ENCODE measurements at places on chromosomes 12 and 14.

DNA sequence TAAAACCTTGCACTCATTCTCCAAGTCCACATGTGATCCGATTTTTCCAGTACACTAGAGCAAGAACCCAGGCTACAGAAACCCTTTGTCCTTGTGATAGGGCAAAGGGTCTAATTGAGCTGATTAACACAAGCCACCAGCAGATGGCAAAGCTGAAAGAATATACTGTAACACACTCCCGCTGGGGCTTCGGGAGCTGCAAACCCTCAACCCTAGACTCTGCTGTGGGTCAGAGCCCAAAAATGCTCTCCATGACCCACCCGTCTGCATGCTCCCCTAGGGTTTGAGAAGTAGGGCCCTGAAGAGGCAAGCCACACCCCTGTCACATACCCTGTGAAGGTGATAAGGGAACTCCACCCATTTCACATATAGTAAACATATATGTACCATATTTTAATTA, 33.6 kb upstream of the PCNX1 start:
- peak; percentile 25 for DNase-seq

GRCh38 chr14:68328509-68328908, 464.4 kb downstream of the ZFP36L1 start:
- no peak for DNase-seq

DNA sequence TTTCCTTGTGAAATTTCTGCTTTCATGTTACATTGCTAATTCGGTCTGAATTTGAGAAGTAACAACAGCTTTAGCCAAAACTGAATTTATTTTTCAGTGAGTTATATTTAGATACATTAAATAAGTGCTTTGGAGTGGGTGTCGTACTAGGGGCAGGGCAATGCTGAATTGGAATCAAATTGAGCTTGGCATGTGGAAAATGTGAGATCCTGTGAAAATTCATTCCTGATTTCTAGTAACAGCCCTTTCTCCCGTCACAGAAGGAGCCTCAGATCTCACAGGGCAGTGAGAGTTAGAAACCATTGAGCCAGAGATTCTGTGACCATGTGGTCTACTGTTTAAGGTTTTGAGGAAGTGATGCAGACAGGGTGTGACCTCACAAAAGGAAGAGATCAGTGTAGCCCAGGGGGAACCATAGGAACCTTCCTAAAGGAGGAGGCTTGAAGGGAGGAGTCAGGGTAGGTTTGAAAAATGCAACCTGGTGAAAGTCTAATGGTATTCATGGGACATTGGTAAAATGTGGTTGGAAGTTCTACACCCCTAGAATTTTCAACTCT, 1136.8 kb downstream of the AACS start:
- DNase-seq, result no peak

DNA sequence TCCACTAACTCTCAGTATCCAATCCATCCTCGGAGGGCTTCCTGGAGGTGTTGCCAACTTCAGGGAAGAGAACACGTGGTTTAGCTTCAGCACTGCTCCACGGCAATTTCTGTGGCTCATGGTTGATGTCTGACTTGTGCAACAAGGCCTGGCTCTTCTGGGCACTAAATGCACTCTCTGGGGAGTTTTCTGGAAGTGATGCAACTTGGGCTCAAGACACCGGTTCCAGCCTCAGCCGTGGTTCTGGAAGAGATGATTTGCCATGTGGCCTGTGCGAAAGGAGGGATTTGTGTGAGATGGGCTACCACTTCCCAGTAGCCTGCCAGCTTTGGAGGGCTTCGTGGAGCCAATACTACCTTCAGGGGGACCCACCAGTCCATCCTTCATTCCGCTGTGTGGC, 118.6 kb upstream of the RTL1 start:
- DNase-seq, result no peak

DNA sequence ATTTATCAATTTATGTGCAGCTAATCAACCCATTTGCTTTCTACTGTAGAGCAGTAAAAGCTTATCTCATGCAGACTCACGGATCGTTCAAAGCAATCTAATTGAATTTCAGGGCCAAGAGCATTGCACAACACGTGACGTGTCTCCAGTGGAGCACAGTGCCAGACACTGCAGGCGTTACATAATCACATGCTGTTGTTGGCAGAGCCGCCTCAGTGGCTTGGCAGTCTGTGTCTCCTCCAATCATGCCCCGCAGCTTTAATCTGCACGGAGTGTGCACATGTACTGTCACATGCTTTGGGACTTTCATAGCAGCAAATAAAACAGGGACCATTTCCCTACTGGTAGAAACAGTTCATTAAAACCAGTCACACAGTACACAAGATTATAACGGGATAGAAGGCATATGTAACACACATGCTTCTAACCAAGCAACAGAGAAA, 309.3 kb downstream of the ITPR2 start:
- DNase-seq, result peak; percentile 62

GRCh38 chr12:46430340-46430948, 57.9 kb upstream of the SLC38A2 start:
- DNase-seq, result peak; percentile 96

- no peak for DNase-seq
Observed at GRCh38 chr12:19794116-19794515, 354.8 kb downstream of the AEBP2 start.

- peak; percentile 6 for DNase-seq
Observed at GRCh38 chr14:20460458-20461224, 593 bp downstream of the PIP4P1 start.

GRCh38 chr14:103748534-103748857, 32.9 kb downstream of the ZFYVE21 start:
- DNase-seq, result no peak

DNA sequence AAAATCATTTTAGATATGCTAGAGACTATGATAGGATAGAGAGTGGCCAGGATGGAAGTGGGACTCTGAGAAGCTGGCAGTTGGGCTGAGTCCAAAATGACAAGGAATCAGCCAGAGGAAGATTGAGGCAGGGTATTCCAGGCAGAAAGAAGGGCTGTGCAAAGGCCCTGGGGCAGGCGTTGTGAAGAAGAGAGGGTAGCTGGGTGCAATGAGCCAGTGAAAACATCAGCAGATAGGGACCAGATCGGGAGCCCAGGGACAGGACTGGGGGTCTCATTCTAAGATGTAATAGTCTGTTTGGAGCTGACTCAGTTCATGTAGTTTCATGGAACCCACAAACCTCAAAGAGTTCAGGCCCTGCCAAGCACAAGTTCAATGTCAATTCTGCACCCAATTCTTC, 126.6 kb downstream of the KSR2 start:
- DNase-seq, result no peak

GRCh38 chr12:119372540-119372939, 38.0 kb downstream of the CCDC60 start:
- no peak for DNase-seq

- peak; percentile 3 for DNase-seq
Observed at GRCh38 chr12:59372956-59373355, 222.9 kb upstream of the SLC16A7 start.

GRCh38 chr14:68596211-68596610, 196.7 kb downstream of the ZFP36L1 start:
- no peak for DNase-seq

- DNase-seq, result peak; percentile 84
Observed at GRCh38 chr12:65823513-65824375, 539 bp upstream of the HMGA2 start.

GRCh38 chr12:100163416-100164152, 20.9 kb upstream of the BLTP3B start:
- DNase-seq, result peak; percentile 74

DNA sequence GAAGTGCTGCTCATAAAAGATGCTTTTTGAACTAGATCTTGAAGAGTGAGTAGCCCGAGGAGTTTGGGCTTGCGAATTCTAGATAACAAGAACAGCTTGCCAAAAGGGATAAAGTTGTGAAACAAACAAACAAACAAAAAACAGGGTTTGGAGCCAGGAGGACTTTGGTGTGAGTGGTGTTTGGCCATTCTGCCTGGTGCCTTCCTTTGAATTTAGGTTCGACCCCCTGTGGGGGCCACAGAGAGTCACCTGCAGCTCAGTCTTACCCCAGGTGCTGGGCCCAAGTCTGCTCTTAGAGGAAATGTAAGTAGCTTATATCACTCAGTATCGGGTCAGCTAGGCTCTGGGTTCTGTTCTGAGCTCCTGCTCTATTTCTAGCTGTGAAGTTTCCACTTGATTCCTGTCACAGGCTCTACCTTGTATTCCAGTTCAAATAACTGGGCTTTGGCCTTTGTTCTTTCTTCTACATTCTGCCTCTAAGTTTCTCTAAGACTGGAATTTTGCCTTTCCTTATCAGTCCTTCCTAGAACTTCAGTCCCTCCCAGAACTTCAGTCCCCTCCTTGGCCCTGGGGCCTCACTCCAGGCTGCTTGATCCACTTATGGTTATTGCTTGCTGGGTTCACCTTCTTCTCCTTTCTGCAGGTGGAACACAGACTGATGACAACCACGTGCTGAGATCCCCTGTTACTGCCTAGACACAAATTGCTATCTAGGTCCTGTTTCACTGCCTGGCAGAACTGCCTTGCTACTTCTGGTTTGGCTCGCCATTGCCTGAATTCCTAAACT, 20.5 kb upstream of the DUSP6 start:
- DNase-seq, result no peak

DNA sequence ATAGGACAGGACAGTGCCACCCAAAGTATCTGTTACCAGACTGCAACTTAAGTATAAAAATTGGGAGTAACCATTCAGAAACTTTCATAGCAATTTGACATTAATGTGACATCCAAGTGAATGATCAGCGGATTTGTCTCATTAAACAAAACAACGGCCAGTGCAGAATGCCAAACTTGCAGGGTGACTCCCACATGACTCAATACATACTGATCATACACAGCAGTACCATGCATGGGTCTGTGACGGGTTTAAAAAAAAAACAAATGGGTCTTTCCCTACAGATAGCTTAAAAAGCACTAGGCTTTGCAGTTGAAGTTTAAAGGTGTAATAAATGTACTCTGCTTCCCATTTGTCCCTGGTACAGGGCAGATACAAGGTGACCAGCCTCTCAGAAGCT, 116.6 kb downstream of the SLC35F4 start:
- DNase-seq, result peak; percentile 54

DNA sequence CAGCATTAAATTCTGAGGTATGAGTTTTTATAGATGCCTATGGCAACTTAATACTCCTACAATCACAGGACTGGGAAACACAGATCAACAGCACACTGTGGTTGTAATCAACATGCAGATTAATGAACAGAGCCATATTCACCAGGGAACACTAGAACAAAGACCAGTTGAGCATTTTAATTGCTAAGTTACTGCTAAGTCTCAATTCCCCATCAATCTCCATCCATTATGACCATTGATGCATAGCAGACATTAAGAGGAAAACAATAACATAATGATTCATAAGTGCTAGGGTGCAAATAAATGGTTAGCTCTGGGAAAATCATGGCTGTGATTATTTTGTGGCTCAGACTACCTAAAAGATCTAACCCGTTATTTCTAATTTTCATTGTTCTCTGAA, 505.6 kb downstream of the TRHDE start:
- DNase-seq, result no peak

DNA sequence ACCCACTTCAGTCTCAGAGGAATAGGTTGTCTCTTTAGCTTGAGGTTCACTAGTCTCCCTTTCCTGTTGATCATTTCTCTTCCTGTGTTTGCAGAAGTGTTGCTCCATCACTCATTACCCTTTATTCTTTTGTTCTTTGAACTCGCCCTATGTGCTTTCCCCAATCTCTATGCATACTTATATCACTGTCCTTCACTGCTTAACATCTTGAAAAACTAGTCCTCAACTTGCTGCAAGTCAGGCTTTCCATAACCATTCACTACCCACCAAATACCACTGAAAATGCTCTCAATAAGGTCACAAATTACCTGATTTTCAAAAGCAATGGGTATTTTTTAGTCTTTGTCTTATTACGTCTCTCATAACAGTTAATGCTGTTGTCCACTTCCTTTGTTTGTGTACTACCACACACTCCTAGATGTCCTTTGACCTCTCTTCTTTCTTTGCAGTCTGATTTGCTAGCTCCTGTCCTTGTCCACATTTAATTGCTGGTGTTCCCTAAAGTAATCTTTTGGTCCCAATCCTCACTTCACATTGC, 80.8 kb downstream of the RIC8B start:
- no peak for DNase-seq

DNA sequence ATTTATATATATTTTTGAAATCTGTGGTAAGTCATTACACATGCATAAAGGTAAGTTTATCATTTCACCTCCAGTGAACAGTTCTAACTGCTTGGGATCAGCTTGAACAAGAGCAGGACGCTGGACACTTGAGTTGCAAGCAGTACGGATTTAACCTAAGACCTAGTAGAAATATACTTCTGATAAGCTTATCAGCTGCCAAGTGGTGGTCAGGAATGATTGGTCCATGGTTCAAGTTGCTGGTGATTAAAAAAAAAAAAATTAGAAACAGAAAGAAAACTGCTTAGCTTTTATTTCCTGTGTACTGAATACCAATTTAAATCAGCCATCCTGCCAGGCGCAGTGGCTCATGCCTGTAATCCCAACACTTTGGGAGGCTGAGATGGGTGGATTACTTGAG, 88.6 kb downstream of the AEBP2 start:
- DNase-seq, result no peak

- DNase-seq, result no peak
Observed at GRCh38 chr12:26744042-26744626, 88.9 kb downstream of the ITPR2 start.

- DNase-seq, result peak; percentile 86
Observed at GRCh38 chr12:74889563-74890236, 319.9 kb downstream of the KCNC2 start.

DNA sequence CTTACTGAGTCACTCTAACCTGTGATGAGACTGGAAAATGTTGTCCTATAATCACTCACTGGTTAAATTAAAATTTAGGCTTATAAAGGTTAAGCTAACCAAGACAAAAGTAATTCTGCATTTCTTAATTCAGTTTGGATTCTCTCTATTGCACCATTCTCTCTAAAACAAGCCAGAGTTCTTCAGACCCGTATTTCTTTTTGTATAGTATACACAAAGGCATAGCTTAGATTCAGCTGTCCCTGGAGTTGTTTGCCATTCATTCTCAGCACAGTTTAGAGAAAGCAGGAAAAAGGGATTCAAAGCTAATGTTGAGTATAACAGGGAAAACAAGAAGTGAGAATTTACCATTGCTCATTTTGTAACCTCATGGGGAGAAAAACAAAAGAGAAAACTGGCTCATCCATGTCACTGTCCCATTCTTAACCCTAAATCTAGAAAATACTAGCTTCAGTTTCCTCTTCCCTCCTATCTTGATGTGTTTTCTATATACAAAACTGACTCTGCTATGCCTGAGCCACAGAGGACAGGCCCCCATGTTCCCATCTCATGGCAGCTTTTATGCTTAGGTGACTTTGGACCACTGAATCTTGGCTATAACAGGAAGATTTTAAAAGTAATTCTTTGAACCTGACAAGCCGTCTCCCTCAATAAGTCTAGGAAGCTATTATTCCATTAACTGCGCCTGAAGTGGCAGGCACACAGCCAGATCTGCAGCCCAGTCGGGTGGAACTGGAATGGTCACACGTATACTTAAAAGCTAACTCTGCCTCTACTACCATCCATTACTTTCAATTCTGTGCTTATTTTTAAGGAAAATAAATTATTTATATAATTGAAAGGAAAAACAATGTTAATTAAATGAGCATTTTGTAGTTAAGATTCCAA, 7.0 kb downstream of the AREL1 start:
- no peak for DNase-seq

DNA sequence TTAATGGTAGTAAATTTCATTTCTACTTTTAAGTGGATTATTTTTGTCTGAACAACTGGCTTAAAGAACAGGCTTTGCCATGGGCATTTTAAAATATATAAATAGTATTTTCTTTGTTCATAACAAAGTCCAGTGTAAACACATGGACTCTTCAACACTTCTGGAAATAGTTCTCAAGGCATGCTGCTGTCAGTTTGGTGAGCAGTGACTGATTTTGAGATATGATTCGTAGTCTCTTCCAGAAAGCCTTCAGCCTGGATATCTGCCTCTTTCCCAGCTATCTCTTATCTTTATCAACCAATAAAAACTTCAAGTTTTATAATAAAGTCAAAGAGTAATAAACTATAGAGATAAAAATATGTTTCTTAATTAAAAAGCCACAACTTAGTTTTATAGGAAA, 110.7 kb downstream of the NAV3 start:
- no peak for DNase-seq

Measured in ELR (cell line).